ENCODE measurements at places on chromosomes 1 and 21.

- no peak for DNase-seq
These were observed 71.7 kb downstream of the GALNT2 start for GRCh38 chr1:230138561-230139239.

GRCh38 chr1:167617153-167618147 is 12.6 kb upstream of the RCSD1 start:
- DNase-seq, result no peak

DNA sequence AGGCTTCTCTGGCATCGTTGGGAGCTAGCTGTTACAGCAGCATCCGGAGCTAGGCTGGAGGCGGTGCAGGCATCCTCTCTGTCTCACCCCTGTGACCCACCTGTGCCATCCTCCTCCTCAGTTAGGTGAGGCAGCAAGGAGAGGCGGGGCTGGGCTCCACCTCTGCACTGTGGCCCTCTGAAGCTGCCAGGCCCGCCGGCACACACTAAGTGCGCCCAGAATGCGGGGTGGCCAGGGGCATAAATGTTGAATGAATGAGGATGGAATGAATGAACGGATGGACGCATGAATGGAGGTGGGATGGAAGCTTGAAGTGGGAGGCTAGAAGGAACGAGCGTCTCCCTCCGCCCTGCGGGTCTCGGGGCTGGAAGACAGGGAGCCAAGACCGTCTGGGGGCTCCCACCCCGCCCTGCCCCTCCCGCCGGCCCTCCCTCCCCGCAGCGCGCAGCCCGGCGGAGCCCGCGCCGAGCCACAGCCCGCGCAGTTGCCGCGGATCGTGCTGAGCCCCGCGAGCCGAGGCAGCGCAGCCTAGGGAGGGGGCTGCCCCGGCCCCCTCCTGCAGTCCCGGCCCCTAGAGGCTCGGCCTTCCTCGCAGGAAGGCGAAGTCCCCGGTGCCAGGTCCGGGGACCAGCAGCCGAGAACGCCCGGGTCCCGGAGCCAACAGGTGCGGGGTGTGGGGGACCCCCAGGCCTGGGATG is at the start of gene HCRTR1:
HCRTR1 (plus strand) TSS at position 472 of the 698 bp plus-strand sequence. CDS start 1,504 bp downstream, outside the sequence.
- DNase-seq, result no peak

DNA sequence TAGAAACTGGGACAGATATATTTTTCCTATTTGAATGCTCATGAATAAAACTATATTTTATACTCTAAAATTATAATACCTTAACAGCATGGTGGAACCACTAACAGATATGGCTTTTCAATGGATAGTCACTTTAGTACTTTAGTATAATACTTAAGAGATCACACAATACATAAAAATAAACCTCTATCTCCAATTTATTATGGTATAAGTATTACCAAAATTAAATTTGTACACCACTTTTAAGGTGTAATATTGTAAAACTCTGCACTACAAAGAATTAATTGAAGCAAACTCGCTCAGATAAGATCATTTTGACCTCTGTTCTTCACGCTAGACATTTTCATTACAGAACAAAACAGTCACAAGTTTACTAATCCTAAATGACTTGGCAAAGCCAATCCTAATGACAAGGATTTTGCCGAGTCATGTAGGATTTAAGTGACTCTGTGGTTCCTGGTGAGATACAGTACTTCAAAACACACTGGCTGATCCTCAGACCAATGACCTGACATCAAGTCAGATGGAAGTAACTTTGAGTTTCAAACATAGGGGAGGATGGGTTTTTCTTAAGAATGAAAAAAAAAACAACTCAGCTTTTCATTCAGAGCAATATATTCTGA is 200.6 kb downstream of the SMYD3 start:
- no peak for DNase-seq

DNA sequence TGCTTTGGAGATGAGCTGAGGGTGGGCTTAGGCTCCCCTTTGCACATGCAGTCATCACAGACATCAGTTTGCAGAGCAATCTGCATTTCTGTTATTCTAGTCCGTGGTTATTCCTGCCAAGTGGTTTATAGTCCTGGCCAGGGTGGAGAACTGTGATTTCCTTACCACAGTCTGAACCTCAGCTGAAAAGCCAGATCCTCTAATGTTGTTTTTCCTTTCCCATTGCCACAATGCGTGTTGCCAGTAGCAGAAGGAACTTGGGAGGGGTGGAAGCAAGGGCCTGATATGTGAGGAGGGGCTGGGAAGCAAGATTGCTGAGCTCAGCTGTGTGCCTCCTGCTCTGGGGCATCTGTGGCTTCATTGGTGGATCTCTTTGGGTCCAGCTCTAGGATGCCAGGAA is 18.0 kb upstream of the ST3GAL3 start:
- DNase-seq, result no peak

DNA sequence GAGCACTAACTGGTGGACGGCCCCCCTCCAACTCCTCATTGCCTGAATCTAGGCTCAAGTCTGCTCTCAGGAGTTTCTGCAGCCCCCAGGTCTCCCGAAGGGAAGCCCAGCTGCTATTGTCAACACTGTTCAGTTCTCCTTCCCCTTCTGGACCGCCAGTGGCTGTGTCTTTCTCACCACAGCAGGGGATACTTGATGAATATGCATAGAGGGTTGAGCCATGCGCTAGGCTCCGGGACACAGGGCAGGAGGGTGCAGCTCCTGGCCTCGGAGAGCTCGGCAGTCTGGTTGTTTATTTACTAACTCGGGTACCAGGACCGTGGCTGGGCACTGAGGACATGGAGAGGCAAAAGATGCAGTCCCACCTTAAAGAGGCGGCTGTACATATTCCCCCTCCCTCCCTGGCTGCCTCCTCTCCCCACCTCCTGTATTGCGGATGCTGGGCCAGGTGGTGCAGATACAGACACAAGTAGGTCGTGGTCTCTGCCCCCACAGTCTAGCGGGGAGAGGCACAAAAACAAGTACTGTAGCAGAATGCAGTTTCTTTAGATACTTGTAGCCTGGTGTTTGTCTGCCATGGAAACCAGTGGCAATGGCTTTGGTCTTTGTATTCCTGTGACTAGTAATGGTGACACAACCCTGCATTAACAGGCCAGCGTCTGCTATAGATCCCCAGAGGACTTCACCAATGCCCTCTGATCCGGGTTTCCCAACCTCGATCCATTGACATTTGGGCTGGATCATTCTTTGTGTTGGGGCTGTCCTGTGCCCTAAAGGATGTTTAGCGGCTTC is 26.2 kb downstream of the ARHGEF10L start:
- no peak for DNase-seq

GRCh38 chr1:56585985-56586384 is 6.6 kb upstream of the PLPP3 start:
- no peak for DNase-seq

All from caudate nucleus (tissue), 63 donors.